Right cardiac atrium (tissue), 5 donors: ENCODE measurements at places on chromosomes 5 and 9. TPM values are rescaled to one million over a fixed set of nuclear protein-coding genes. Genes with fewer than 3 reads are reported as not detected.
A peak's percentile ranks its signal among the peaks of the same experiment; 100 is the strongest.

Gene PCDHGA1
- 1.7 TPM for total RNA-seq

Gene PCDHGB2
- 3.5 TPM for total RNA-seq

Gene FAM151B
- total RNA-seq, result 2.0 TPM

Gene BHMT2
- 40.3 TPM for total RNA-seq

Gene TGFBI
- 55.4 TPM for total RNA-seq

Gene SNAPC3
- 29.6 TPM for total RNA-seq

Gene C5orf58
- 0.49 TPM for total RNA-seq

Gene CNTLN
- total RNA-seq, result 4.3 TPM

Gene FRRS1L
- 3.9 TPM for total RNA-seq

Gene HTR1A
- 0.35 TPM for total RNA-seq

GRCh38 chr9:83933790-83934189 lies 12.6 kb upstream of the KIF27 start:
- no peak for DNase-seq

- no peak for DNase-seq
Observed at GRCh38 chr5:73135021-73135420, 14.6 kb downstream of the TMEM171 start.

DNA sequence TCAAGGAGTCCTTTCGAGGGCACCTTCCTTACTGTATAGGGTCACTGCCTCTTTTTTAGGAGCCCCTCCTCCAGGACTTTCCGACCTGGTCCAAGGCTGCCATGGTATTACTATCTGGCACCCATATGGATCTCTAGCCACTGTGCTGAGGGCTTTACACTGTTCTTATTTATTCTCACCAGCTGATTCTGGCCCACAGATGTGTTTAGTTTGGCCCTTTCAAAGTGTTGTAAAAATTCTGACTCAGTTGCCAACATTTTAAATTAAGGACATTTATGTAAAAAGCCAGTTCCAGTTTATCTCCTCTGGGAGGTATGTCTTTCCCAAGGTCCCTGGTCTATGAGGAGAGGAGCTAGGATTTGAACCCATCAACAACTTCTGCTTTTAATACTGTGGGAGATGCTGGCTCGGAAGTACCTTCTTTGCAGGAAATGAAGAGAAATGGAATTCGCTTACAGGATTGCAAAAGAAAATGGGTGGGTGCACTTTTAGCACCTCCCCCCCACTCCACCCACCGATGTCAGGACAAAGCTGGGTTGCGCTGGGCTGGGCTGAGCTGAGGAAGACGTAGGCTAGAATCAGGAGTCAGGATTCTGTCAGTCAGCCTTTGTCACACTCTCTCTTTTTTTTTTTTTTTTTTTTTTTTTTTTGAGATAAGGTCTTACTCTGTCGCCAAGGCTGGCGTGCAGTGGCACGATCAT lies 7.8 kb downstream of the JADE2 start:
- peak; percentile 89 for DNase-seq

DNA sequence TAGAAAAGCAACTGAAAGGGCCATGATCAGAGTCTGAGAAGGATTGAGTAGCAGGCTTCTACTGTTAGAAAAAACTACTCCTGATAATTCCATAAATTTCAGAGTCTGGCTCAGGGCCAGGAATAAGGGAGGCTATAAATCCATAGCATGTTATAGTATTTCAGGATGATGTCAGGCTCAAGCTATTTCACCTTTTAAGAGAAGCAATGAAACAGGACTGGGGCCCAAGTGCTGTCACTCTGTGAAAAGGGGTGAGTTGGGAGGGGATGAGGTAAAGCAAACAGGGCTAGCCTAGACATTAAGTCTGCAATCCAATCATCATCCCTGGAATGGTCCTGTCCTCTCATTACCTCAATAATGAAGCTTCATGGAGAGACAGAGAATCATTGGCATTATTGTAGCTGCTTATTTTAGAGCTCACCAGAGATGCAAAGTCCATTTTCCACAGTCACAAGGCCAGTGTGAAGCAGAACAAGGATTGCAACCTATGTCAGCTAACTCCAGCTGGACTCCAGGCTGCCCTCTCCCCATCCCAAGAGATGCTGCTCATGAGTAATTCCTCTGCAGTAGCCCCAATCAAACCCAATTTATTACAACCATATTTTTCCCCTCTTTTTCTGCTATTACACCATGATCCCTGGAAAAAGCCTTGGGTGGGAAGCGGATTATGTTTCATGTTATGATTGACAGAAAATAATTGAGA lies 56.0 kb downstream of the PAPPA start:
- no peak for DNase-seq

DNA sequence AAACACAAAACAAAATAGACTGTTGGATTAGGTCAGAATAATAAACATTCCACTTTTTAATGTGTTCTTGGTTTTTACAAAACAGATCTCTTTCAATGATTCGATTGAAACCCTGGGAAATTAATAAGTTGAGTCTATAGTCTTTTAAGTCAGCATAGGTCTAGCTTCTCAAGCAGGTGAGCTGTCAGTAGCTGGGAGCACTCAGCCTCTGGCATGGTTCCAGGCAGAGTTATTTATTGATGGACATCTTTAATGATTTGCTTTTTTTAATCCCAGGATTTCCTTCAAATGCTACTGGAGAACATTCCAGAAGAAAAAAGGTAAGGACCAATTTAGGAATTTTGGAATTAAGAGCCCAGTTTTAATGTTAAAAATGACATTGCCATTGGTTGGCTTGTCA lies 241.0 kb downstream of the AOPEP start:
- DNase-seq, result no peak

DNA sequence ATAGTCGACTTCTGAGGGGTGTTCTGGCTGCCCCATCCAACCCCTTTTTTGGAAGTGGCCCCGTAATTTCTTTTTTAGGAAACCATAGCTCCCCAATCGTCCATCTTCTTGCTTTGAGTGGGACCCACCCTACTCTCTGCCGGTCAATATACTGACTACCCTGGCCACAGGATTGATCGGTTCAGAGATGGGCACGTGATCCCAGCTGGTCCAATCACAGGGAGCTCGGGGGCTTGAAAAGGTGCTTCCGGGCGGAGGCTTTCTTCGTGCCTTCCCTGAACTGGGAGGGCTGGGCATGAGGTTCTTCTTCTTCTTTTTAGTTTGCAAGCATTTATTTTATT lies 78.7 kb upstream of the SH3PXD2B start:
- DNase-seq, result no peak

GRCh38 chr5:163915481-163915961 lies 410.1 kb downstream of the MAT2B start:
- no peak for DNase-seq

DNA sequence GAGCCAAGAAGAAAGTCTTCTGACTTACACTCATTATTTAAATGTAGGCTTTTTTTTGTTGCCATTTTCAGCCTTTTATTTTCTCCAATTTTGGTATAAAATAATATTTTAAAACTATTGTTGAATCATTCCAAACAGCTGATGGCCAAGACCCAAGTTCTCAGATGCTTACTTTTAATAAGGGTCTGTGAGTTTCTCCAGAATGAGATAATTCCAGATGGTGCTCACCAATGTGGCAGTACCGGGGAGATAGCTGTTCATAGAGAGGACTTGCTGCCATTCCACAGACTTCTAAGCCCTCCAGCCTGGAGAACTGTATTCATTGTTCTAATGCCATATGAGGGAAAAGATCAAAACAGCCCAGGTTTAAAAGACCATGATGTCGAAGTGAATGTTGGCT lies 5.3 kb upstream of the C1QTNF2 start:
- DNase-seq, result no peak

GRCh38 chr5:126438267-126438666 lies 15.1 kb downstream of the GRAMD2B start:
- DNase-seq, result no peak

GRCh38 chr5:38871058-38871605 lies 25.3 kb downstream of the OSMR start:
- DNase-seq, result no peak

- DNase-seq, result no peak
Observed at GRCh38 chr5:143231416-143231815, 172.1 kb downstream of the NR3C1 start.

GRCh38 chr5:52853650-52854049 lies 65.9 kb downstream of the ITGA1 start:
- DNase-seq, result no peak

DNA sequence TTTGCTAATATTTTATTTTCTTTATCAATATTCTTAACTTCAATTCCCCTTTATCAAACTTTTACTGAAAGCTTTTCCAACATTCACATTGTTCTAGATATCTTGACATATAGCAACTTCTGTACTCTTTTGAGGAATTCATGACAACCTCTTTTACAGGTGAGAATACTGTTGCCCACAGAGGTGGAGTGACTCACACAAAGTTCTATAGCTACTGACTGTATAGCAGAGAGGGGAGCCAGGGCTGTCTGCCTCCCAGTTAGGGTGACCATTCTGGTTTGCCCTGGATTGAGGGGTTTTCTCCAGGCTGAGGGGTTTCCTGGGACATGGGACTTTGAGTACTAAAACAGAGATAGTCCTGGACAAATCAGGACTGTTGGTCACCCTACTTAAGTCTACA lies 16.2 kb downstream of the SEC61B start:
- no peak for DNase-seq

- DNase-seq, result peak; percentile 16
Observed at GRCh38 chr5:98581112-98581997, 192.1 kb upstream of the RGMB start.

GRCh38 chr9:92097997-92098482 lies 17.2 kb downstream of the SPTLC1 start:
- DNase-seq, result peak; percentile 90

DNA sequence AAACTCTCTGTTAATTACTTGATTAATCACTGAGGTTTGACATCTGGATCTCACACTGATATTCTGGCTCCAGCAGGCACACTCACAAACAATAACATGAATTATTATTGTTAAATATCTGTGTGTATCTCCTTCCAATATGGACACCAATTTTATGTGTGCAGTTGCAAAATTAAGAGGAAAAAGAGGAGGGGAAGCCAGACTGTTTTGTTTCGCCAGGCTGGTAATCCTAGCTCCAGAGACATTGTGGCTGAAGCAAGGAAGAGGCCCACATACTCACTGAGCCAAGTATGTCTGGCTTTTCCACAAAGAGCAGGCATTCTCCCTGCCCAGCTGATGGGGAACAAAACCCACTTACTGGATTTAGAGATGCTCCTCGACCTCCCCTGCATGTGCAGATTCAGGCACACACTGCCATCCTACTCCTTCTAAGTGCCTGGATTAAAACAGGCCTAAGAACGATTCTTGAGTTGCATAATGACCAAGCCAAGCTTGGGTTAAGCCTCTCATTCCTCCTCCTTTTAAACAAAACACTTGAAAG lies 181.9 kb downstream of the ESM1 start:
- DNase-seq, result no peak

DNA sequence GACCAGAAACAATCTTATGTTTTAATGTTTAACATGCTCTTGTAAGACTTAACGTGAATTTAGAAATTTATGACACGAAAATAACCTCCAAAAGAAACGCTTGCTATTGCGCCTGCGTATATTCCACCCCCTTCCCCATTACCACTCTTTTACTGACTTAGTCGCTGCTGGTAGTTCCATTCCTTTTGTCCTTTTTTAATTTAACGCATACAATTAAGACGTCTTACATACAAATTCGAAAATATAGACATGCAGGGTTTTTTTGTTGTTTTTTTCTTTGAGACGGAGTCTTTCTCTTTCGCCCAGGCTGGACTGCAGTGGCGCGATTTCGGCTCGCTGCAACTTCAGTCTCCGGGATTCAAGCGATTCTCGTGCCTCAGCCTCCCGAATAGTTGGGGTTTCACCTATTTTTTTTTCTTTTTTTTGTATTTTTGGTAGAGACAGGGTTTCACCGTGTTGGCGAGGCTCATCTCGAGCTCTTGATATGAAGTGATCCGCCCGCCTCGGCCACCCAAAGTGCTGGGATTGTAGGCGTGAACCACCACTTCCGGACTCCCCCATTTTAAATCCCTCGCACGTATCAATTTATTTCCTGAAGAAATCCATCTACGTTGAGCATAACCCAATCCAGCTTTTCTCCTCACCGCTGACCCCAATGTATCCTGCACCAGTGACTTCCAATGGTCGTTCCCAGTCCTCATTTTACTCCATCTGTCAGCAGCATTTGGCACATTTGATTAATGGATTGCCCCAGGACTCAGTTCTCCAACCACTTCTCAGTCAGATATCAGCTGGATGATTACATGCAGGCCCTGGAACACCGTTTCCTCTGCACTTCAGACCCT lies 684 bp upstream of the MED7 start:
- DNase-seq, result peak; percentile 88

DNA sequence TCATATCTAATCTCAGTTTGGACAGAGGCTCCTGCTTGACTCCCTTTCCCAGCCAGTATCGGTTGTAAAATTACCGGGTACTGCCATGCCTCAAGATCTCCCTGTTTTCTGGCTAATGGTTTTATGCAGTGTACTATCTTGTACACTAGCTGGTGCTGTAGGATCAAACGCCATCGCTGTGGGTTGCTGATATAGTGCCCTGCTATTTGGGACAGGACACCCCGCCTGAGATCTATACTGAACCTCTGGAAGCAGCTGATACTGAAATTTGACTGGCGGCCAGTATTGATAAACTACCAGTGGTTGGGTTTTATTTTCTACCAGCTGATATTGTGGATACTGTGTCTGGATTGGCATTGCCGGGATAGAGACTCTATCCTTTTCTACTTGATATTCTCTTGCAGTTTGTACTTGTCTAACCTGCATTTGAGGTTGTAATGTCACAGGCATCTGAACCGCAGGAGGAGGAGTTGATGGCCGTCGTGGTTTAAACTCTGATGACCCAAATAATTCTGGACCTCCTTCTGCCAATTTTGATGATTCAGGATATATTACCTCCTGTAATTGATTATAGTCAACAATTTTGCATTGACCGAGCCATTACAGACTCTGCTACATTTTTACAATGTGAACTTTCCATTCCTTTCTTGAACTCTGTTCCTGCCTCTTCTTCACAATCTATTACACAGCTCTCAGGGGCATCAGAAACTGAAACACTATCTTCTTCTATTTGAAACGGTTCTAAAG lies 112.5 kb upstream of the LARP1 start:
- no peak for DNase-seq

DNA sequence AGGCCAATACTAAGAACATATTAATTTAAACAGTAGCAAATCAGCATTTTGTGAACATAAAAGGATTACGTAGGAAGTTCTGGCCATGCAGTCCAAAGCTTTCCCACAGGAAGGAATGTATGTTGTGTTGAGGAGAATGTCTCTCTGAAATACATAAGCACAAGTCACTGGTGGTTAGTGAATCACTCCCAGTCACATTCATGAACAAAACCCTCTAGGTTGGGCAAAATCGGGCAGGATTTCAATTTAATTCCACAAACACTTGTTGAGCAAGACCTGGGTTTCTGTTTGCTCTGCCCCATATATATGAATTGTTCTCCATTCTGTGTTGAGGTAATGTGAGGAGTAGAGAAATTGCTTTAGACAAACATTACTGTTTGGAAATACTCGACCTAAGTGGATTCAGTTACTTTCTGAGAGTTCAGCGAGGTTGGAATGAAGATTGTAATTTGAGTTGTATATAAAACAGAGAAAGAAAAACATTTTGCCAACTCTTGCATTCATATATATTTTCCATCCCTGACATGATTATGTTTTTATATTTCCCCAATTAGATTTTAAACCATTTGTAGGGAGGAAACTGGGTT lies 127.6 kb upstream of the RPS23 start:
- no peak for DNase-seq
